ENCODE measurements at places on chromosomes 7 and 10. TPM values are rescaled to one million over a fixed set of nuclear protein-coding genes. Genes with fewer than 3 reads are reported as not detected.

The GRID1 gene
- 0.09 TPM for total RNA-seq

The CH25H gene
- total RNA-seq, result 0.28 TPM

The COMMD3 gene
- total RNA-seq, result 52.6 TPM

The MRPL43 gene
- total RNA-seq, result 50.7 TPM

The ZNF804B gene
- total RNA-seq, result not detected

The SFTPD gene
- not detected for total RNA-seq

The PTPRE gene
- 40.2 TPM for total RNA-seq

The LBX1 gene
- total RNA-seq, result not detected

The FAM24A gene
- not detected for total RNA-seq

The DYNC1I1 gene
- 0.54 TPM for total RNA-seq

The TBL2 gene
- 61.8 TPM for total RNA-seq

The MYO1G gene
- total RNA-seq, result under 0.01 TPM

The TRIM50 gene
- not detected for total RNA-seq

The VIPR2 gene
- total RNA-seq, result not detected

The ARHGEF35 gene
- total RNA-seq, result 0.56 TPM

The SPDYE6 gene
- not detected for total RNA-seq

The ADCYAP1R1 gene
- under 0.01 TPM for total RNA-seq

The ZNF518A gene
- 10.1 TPM for total RNA-seq

The ZNF365 gene
- total RNA-seq, result 0.28 TPM

The ARPC1B gene
- 643 TPM for total RNA-seq

The MBL2 gene
- not detected for total RNA-seq

The TSC22D4 gene
- total RNA-seq, result 27.9 TPM

The AASS gene
- 42.1 TPM for total RNA-seq

The GNA12 gene
- total RNA-seq, result 28.0 TPM

The HSPA14 gene
- total RNA-seq, result 10.2 TPM

The CDH23 gene
- under 0.01 TPM for total RNA-seq

The FAM131B gene
- total RNA-seq, result 1.4 TPM

The CCDC3 gene
- 2.2 TPM for total RNA-seq

The TMEM139 gene
- not detected for total RNA-seq

The OPN4 gene
- not detected for total RNA-seq

The IFIT5 gene
- 4.4 TPM for total RNA-seq

The UCN3 gene
- total RNA-seq, result not detected

The SEMA3D gene
- 2.4 TPM for total RNA-seq

The NRG3 gene
- 0.19 TPM for total RNA-seq

The HILPDA gene
- total RNA-seq, result 11.1 TPM

The LIPM gene
- total RNA-seq, result not detected

The RHOBTB1 gene
- total RNA-seq, result 28.9 TPM

The HOXA3 gene
- total RNA-seq, result 0.75 TPM

The CALN1 gene
- not detected for total RNA-seq

The FAM241B gene
- total RNA-seq, result 0.18 TPM

The CCAR1 gene
- total RNA-seq, result 28.1 TPM

The SCRN1 gene
- total RNA-seq, result 89.5 TPM

The EBLN1 gene
- total RNA-seq, result not detected

The CPEB3 gene
- 0.94 TPM for total RNA-seq

The CAMK1D gene
- total RNA-seq, result 0.63 TPM

The ZNF467 gene
- total RNA-seq, result 2.6 TPM

The CALHM3 gene
- total RNA-seq, result not detected

The MMD2 gene
- not detected for total RNA-seq

The CRHR2 gene
- total RNA-seq, result not detected

The PALD1 gene
- total RNA-seq, result 25.0 TPM

All from endothelial cell of coronary artery (primary cell).